Stimulated activated effector memory CD8-positive, alpha-beta T cell treated with anti-CD3 and anti-CD28 coated beads, Interleukin-12 subunit alpha, Interleukin-12 subunit beta, amount 100 ng/mL, for 72 hours (primary cell): ENCODE measurements at places on chromosomes 11 and 22.

DNA sequence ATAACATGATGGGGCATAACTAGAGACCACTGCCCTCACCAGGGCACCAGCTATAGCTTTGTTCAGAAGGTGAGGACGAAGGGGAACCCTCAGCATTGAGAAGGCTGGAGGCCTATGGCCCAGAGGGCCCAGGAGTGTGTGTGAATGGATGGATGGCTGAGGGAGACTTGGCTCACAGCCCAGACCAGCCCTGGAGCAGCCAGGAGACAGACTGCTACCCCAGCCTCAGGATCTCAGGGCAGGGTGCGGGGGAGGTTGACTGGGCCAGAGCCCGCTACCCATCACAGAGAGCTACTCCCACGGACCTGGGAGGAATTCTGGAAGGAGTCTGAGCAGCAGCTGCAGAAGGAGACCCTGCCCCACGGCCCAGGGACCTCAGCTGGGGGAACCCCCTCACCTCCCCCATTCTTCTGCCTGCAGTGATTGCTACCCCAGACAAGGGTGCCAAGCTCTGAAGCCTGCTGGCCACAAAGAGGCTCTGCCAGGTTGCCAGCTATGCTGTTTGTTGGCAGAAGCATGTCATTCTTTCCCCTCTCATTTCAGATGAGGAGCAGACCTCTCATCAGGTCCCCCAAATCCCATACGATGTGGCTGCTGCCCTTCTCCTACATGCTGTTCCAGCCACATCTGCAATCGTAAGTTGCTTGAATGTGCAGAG is 5.4 kb upstream of the CSDC2 start:
- no peak for DNase-seq

- DNase-seq = no peak
Measured at GRCh38 chr11:13073119-13073981, 64.2 kb downstream of the RASSF10 start.

- DNase-seq = no peak
Measured at GRCh38 chr11:72546866-72547265, 112.5 kb upstream of the CLPB start.

GRCh38 chr11:36854875-36855274 is 256.8 kb upstream of the RAG2 start:
- no peak for DNase-seq

GRCh38 chr11:110031171-110031570 is 62.0 kb upstream of the ZC3H12C start:
- no peak for DNase-seq

DNA sequence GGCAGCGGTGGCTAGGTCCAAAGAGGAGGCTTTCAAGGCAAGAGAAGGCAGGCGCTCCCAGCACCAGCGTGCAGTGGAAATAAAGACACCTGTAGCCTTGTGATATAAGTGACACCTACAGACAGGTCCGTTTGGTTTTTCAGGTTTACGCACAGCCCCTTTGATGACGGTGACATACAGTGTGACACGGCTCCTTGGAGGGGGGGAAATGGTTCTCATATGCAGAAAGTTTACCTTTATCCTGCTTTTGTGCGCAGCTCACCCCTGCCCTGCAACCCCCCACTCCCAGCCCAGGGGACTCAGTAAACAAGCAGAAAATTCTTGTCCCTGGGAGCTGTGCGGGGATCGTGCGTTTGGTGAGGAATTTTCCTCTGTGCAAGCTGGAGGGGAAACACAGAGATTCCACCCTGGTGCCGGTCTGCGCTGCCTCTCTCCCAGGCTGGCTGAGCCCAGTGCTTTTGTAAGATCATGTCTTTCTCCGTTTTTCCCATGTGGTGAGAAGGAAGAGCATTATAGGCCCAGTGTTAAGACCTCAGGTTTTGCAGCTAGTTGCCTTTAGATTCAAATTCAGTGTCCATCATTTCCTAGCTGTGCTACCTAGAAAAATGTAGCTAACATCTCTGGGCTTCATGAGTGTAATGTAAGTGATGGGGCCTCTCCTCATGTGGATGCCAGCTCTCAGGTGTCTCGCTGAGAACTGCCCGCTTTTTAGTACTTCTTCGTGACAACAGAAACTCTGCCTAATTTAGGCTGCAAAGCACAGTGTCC is at the start of gene ELF5:
Gene ELF5, minus strand, starts transcription at position 113 of the 768 bp plus-strand sequence. CDS start 8,045 bp downstream, outside the sequence.
- DNase-seq = no peak

GRCh38 chr11:15258433-15259165 is 143.9 kb downstream of the INSC start:
- no peak for DNase-seq
